ENCODE measurements at places on chromosomes 1 and 21.

- DNase-seq: no peak
Observed at GRCh38 chr1:17056551-17056950, 2.7 kb upstream of the SDHB start.

GRCh38 chr1:221563476-221563921 lies 178.4 kb downstream of the DUSP10 start:
- DNase-seq: no peak

- DNase-seq: no peak
Observed at GRCh38 chr1:225070972-225071371, 141.5 kb downstream of the DNAH14 start.

GRCh38 chr21:42674351-42674940 lies 21.0 kb downstream of the PDE9A start:
- DNase-seq: no peak

DNA sequence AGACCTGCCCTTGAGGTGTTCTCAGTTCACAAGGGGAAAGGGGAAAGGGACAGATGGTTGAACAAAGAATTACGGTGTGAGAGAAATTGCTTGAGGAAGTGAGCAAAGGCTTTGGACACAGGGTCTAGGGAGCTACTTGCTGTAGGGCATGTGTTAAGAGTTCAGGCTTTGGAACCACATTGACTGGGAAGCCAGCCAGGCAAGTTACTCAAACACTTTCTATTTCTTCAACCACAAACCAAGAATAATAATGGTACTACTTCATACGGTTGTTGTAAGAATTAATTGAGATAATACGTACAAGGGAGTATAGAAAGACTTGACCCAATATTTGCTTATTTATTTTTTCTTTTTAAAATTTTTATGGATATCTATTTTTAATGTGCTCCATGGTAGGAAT lies 26.6 kb downstream of the AK4 start:
- DNase-seq: no peak

GRCh38 chr1:205247130-205247921 lies 19.6 kb downstream of the TMCC2 start:
- no peak for DNase-seq

DNA sequence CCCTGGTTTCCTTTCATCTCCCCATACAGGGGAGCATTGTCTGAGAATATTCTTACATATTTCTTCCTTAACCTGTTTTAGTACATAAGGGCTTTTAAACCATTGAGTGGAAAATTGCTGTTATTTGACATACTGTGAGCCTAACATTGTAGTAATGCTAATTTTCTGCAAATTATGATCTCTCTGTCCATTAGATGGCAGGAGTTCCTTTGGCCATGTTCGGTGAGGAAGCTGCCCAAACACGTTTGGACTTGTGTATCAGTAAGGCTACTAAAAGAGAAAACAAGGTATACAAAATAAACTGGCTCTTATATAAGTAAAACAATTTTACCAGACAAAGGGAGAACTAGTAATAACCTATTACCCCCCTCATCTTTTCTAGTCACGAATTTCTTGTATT lies 29.2 kb downstream of the CDC7 start:
- DNase-seq: no peak

- DNase-seq: no peak
Observed at GRCh38 chr1:55039342-55040082, at the start of gene PCSK9. TSS of gene PCSK9 (plus strand) at chr1:55039548. CDS start at chr1:55039838, 290 bp downstream.

DNA sequence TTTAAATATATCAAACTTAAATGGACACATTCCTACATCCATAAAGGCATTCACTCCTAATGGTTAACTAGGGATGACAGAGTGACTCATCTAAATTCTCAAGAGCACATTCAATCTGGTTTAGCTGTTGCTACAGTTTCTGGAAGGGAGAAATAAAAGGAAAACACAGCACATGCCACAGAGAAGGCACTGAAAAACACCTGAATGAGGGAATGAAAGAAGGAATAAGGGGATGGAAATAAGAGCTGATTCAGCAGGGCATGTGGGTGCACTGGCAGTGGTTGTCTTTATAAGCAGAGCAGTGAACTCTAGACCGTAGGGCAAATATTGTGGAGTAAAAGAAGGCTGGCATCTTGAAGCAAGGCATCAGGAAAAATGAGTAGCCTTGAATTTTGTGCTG lies 79.3 kb downstream of the LHX4 start:
- DNase-seq: no peak

DNA sequence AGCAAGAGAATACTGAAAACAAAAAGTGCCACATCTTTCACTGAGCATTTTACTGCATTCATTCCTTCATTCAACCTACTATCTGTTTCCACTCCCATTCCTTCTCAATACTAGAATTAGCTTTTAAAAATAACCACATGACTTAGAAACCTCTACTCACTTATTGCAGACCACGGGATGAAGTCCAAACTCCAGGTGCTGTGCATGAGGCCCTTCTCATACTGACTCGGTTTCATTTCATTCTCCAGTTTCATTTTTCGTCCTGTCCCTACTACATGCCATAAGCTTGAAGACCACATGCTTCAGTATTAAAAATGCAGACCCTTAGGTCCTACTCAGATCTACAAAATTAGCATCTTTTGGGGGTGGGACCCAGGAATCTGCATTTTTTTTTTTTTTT lies 2.3 kb upstream of the BACH1 start:
- no peak for DNase-seq

DNA sequence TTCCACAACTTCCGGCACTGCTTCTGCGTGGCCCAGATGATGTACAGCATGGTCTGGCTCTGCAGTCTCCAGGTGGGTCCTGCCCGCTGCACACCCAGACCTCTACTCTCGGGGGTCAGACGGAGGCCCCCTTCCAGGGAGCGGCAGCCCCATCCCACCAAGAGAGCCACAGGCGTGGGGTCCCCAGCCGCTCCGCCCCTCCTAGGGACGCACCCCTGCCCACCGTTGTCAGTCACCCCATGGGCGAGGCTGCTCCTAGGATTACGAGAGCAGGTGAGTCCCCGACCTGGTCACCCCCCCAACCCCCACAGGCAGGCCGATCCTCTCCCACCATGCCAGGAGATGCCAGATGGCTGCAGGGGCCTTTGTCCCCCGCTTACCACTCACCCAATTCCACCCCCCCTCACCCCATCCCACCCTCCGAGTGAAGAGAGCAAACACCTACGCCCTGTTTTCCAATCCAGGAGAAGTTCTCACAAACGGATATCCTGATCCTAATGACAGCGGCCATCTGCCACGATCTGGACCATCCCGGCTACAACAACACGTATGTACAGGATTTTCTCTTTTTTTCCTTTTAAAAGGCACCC lies 107.0 kb downstream of the PDE9A start:
- no peak for DNase-seq

GRCh38 chr1:91806769-91807700 lies 78.9 kb downstream of the TGFBR3 start:
- no peak for DNase-seq

DNA sequence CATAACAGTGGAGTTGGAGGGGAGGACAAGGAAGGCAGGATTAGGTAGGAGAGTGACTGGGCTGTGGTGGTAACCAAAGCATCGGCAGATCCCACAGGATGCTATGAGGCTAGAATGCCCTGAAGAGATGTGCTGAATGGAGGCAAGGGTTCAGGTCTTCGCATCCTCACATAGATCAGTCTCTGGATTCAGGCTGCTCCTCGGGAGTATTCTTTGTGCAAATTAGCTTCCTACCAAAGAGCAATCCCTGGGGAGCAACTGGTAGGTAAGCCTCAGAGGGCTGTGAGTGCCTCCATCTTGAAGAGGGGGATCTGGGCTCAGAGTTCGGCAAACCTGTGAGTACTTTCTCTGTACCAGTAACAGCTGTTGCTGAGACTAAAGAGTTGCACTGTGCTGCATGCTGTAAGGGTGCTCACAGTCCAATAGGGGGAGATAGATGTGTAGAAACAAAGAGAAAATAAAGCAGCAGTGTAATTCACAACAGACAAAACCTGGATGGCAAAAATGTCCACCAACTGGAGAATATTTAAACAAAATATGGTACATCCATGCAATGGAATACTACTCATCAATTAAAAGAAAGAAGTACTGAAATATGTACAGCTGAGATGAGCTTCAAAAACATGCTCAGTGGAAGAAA lies 322.4 kb upstream of the DEPDC1 start:
- DNase-seq: no peak

DNA sequence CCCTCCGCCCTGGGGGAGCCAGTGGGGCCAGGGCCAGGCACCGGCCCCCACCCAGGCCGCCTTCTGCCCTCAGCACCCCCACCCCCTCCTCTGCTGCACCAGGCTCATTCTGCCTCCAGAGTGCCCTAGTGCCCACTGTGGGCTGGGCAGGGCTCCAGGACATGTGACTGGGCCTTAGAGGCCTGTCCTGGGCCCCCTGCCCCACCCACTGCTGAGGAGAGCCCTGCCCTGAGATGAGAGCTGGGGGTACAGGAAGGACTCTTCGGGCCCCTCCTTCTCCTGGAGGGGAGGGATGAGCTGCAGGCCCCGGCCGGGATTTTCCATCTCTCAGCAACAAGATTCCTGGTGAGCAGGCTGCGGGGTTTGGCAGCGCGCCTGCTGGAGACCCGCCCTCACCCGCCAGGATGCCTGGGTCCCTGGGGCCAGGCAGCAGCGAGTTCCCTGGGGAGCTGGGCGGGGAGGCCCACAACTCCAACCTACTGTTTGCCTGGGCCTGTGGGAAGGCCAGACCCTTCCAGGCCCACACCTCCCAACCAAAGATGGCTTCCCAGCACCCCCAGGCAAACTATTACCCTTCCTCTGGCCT lies 14.0 kb downstream of the AHDC1 start:
- no peak for DNase-seq

GRCh38 chr1:118473825-118474224 lies 288.8 kb upstream of the SPAG17 start:
- DNase-seq: no peak

DNA sequence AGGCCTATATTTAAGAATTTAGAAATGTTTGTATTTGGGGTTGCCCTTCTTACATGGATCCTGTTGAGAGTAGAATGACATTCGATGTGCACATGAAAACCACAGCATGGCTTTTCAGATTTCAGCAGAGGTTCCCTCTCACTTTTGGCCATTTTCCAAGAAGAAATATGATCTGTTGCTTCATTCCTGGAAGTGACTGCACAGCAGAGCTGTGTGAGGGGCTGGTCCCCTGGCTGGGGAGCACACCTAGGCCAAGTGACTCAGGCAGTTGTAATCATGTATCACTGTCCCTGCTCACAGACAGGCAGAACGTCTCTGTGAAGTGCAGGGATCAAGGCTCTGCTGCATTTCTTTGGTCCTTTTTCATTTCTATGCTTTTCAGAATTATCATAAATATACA lies 32.3 kb downstream of the AGT start:
- DNase-seq: no peak

DNA sequence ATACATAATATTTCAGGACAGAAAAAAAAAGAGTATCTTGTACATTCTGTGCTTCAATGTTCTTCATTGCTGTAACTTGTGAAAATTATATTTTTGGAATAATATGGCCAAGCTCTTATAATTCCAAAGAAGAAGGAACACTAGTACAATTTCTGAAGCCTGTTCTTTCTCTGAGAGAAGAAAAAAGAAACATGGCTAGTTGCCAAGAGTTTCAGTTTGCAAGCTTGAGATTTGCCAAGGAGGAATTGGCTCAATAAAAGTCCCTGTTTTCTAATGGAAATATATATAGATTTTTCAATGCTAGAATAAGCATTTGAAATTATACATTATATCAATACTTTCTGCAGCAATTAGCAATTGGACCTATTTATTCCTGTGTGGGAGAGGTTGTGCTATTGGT lies 285.2 kb upstream of the NEGR1 start:
- DNase-seq: no peak

GRCh38 chr1:56646611-56647010 lies 1.5 kb downstream of the PRKAA2 start:
- DNase-seq: no peak

- no peak for DNase-seq
Observed at GRCh38 chr1:6260433-6260934, 414 bp downstream of the GPR153 start.

DNA sequence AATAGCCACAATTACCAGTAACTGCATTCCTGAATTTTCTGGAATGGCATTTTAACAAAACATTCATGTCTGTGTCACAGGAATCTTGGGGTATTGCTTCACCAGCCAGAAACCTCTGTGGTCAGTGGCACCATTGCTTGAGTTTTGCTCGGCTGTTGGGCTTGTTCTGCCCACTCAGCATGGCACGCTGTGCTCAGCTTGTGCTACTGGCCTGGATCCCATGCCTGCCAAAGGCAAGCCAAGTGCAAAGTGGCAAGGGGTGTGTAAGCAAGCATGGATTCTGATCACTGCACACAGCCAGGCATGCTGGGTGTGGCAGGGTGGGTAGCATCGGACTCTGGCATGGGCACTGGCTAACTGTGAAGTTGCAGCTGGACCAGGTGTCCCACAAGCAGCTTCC lies 1150.9 kb downstream of the MRPL39 start:
- DNase-seq: no peak

DNA sequence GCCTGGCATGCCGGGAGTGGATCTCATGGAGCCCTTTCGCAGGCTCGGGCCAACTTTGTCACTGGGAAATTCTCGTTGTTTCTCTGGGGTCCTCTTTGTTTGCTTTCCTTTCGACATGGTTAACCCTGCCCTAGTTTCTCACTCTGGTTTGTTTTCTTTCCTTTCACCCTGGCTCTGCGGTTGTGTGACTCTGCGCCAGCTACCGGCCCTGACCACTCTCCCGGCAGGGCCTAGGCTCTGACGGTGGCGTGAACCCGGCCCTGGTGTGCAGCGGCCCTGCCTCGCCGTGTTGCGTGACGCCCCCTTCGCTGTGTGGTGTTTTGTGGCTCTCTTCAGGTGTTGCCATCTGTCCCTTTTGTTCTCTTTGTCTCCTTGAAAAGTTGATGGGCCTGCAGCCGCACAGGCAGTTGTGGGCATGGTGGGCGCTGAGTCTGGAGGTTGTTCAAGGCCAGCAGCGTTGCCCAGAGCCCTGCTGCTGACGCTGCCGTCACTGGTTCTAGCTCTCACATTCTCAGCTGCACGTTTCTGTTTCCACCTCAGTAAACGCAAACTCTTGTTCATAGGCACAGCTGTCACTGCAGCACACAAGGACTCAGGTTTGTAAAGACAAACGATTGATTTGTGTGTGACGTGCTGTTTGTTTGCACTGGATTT lies 64.6 kb upstream of the DIP2A start:
- DNase-seq: no peak

- DNase-seq: no peak
Observed at GRCh38 chr1:44507490-44508396, 102.7 kb downstream of the RNF220 start.

DNA sequence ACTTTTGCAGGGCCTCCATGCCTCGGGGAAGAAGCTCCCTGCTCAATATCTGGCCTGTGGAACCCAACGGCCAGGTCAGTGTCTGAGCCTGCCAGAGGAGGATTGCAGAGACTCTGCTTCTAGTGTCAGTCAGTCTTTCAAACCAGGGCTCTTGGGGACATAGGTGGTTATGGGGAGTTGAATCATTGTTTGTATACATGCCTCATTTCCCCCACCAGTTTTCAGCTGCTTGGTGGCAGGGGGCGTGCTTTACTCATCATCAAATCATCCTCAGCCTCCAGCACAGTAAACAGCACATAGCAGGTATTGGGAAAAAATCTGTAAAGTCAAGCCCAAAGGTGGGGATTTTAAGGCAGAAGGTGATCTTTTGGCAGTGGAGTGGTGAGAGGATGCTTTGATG lies 17.4 kb upstream of the FAM89A start:
- no peak for DNase-seq

Data from activated CD4-positive, alpha-beta T cell treated with anti-CD3 and anti-CD28 coated beads for 4 hours (primary cell).